ENCODE measurements at places on chromosomes 12 and 14.

GRCh38 chr14:59333668-59334067 is 131.5 kb downstream of the GPR135 start:
- DNase-seq: no peak

- peak; percentile 32 for DNase-seq
Measured at GRCh38 chr14:20631023-20631879, 10.2 kb downstream of the OR6S1 start.

GRCh38 chr12:52080403-52081251 is 1.1 kb downstream of the SMIM41 start:
- DNase-seq: no peak

DNA sequence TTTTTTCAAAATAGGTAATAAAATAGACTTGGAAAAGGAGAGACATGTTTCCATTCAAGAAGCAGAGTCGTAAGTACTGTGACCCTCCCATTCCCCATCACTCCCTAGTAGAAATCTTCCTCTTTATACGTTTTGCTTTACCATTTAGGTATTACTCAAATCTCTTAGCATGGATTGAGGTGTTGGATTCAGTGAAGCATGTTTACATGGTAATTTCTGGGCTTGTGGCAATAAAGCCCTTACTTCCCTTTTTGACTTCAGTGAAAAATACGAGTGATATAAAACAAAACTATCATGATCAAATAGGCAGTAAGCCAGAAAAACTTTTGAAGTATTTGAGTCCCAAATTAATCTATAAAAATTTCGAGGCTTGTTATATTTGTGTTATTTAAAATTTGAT is 27.4 kb downstream of the RAB21 start:
- no peak for DNase-seq

GRCh38 chr12:52380271-52380694 is 5.2 kb downstream of the KRT84 start:
- no peak for DNase-seq

GRCh38 chr12:69274861-69275260 is 35.5 kb downstream of the CPSF6 start:
- no peak for DNase-seq

- no peak for DNase-seq
Measured at GRCh38 chr12:89840162-89840922, 131.7 kb upstream of the ATP2B1 start.

DNA sequence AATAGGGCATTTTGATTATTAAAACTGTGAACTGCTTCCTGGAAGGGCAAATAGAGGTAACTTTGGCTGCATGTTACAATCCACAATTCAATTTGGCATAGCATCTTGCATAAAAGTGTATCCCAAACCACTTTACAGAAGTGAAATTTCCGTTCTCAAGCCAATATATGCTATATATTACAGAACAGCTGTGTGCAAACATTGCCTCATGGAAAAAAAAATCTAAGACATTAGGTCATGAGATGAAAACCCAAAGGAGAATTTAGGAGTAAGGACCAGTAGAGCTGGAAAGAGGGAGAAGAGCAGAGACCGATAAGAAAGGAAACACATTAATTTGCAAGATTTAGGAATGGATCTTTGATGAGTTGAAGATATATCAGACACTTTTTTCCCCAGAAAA is 239.2 kb downstream of the PAX9 start:
- DNase-seq: no peak

DNA sequence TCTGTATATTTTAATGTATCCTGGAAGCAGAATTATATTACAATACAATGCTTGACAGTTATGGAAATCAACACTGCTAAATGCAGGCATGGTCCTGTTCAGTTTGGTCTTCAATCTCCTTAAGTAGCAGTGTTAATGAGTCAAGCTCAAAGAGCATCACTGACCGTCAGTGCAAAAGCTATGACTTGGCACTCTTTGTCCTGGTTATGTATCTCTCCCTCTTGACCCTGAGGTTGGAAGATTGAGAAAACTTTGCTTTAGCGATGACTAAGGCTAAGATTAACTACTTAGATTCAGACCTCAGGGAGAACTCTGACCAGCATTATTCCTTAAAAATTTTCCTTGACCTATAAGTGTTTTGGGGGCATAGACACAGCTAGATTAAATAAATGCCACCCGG is 10.9 kb downstream of the CLEC7A start:
- DNase-seq: no peak

DNA sequence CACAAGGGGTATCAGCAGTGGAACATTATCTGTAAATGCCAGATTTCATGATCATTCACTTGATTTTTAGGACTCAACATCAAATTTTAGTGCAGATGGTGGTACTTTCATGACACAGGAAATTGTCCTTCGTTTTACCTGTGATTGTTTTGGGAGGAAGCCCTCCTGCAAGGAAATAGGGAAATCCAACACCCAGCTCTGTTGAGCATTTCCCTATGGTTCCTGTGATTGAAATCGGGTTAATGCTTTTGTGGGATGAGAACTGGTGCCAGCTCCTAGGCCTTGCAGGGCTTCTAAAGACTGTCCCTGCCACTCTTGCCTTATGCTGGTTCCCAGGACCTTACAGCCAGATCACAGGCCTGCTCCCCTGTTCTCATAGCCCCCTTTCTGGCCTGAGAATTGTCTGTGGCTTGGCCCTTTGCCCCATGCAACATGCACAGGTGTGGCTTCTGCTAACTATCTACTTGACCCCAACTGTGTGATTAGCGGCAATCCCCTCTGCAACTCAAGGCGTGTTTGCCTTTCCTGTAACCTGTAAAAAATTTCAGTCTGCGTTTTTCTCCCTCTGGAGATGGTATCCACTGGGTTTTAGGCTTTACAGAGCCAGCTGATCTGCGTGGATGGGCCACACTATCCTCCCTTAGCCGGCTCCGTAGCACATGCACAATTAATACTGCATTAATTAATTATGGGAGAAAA is 112.5 kb downstream of the ETV6 start:
- no peak for DNase-seq

- DNase-seq: no peak
Measured at GRCh38 chr12:92486443-92487137, 216.2 kb upstream of the PLEKHG7 start.

- no peak for DNase-seq
Measured at GRCh38 chr14:55347040-55347439, 64.6 kb downstream of the ATG14 start.

DNA sequence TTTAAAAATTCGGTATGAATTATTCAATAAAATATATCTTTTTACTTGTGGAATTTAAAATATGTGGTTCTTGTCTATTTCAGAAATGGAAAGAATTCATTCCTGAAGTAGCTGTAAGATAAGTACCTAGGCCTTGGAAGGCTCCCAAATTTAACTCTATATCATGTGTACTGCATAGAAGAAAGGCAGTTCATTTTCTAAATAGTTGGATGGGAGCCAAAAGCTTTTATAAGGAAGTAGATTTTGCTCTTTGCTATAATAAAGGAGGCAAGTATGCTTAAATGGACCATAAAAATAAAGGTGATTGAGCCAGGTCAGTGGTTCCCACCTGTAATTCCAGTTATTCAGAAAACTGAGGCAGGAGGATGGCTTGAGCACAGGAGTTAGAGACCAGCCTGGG is 187.5 kb downstream of the ATXN7L3B start:
- no peak for DNase-seq

DNA sequence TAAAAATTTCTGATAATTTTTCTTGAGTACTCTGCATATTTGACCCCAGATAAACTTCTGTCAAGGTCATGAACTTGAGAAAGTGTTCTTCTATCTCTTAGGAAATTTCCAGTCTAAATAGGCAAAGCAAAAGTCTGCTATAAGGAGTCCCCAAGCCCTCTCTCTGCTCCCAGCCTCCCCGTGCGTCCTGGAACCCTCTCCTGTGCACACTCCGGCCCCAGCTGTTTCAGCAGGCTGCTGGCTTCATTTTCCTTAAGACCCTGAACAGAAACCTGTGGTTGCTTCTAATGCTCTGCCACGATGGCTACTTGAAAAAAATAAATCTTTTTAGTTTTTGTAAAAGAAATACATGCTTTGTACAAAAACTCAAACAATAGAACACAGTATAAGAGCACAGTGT is 14.7 kb downstream of the KRT2 start:
- DNase-seq: no peak

DNA sequence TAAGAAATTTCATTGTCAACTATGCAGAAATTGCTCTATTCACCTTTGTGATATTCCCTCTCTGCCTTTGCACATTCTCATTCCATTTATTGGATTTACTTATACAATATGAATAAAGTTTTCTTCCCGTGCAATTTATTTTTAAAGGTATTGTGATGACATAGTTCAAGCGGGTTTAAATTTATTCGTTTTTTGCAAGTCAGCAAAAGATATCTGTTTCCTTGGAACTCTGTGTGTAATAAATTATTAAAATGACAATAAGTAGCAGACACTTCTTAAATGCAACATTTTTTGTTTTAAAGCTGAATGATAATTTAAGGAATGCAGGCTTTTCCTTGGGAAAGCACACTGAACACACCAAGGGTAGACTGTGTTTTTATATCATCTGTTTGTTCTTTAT is 143.1 kb downstream of the SLC41A2 start:
- DNase-seq: no peak

GRCh38 chr14:105006831-105007592 is 13.9 kb downstream of the CDCA4 start:
- DNase-seq: no peak

- DNase-seq: no peak
Measured at GRCh38 chr12:109998241-109998903, 858 bp upstream of the ANKRD13A start.

DNA sequence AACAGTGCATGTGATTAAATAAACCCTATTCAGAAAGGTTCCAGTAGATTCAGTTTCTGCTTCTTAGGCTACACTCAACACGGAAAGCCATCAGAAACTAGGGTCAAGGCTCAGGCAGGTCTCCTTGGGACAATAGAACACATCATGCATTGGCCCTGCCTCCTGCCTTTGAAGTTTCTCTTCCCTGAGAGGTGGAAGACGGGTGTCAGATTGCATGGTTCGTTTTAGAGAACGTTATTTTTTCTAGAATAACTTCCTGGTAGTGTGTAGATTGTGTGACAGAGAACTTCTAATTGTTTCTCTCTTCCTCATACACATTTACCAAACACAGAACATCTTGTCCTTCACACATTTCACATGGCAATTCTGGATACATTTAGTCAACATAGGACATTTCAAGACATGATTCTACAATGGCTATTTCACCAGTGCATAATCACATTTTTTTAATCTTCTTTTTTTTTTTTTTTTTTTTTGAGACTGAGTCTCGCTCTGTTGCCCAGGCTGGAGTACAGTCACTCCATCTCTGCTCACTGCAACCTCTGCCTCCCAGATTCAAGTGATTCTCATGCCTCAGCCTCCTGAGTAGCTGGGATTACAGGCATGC is 106.6 kb upstream of the AMN1 start:
- no peak for DNase-seq

- DNase-seq: no peak
Measured at GRCh38 chr14:55074662-55075061, 23.2 kb downstream of the MAPK1IP1L start.

DNA sequence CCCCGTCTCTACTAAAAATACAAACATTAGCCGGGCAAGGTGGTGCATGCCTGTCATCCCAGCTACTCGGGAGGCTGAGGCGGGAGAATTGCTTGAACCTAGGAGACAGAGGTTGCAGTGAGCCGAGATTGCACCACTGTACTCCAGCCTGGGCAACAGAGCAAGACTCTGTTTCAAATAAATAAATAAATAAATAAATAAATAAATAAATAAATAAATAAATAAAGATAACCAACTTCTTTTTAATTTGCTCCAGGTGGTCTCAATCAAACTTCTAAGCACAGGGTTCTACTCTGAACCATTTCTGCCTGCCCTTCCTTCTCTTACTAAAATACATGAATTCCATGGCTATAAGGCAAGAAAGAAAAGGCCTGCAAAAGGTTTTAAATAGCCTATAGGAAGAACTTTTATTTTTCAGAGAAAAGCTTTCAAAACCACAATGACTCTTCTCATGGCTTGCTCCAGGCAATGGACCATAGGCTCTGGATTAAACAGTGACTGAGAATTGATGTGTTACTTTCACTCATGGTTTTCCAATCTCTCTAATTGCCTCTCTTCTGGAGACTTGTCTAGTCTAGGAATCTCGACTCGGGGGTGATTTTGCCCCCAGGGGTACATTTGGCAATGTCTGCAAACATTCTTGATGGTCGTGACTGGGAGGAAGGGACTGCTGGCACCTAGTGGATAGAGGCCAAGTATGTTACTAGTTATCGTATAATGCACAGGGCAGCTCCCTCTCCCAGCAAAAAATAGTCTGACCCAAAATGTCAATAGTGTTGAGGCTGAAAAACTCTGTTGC is 14.4 kb downstream of the IGF1 start:
- DNase-seq: no peak

GRCh38 chr14:95198320-95198719 is 41.0 kb upstream of the DICER1 start:
- no peak for DNase-seq

- DNase-seq: no peak
Measured at GRCh38 chr14:49089107-49089506, 497.1 kb downstream of the RPS29 start.

- DNase-seq: no peak
Measured at GRCh38 chr14:71206766-71207371, 299.6 kb downstream of the PCNX1 start.

GRCh38 chr14:64394423-64394822 is 6.3 kb downstream of the MTHFD1 start:
- no peak for DNase-seq

GRCh38 chr14:65156568-65157366 is 54.5 kb upstream of the MAX start:
- no peak for DNase-seq

Data from stimulated activated CD4-positive, alpha-beta T cell treated with anti-CD3 and anti-CD28 coated beads, Interleukin-1b, Interleukin-23, amount 100 ng/mL, for 24 hours (primary cell).